ENCODE measurements at places on chromosomes 11 and 22.
A peak's percentile ranks its signal among the peaks of the same experiment; 100 is the strongest.

DNA sequence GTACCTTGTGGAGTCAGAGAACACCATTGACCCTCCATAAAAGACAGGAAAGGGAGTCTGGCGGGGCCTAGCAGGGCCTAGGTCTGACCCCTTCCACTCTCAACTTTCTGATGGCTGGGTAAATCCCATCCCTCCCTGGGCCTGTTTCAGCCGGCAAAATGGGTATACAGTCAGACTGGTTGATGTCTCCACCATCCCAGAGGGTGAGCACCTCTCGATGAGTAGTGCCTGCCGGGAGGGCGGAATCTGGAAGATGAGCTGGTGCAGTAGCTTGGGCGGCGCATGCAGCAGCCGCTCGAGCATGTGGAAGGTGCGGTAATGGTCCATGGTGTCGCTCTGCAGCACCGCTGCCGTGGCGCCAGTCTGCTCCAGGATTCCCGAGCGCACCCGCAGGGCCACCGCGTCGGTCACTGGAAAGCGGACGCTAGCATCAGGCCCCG is 528 bp downstream of the FIBP start:
- DNase-seq, result no peak

GRCh38 chr11:71055925-71056324 is 196.5 kb downstream of the SHANK2 start:
- no peak for DNase-seq

DNA sequence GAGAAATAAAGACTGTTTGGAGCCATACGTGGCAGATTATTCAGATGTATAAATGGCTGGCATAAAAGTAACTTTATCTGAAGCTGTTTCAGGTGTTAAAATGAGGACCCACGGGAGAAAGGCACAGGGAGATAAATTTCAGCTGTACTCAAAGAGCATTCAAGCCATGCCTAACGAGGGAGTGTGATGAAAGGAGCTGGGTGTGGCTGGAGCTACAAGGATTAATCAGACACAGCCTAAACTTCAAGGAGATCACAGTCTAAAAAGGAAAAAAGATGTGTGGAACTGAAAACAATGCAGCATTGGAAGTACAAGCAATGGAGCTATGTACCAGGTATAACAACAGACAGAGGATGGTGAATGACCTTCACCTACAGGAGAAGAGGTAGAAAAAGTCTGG is 120.8 kb upstream of the APOA1 start:
- DNase-seq, result no peak

DNA sequence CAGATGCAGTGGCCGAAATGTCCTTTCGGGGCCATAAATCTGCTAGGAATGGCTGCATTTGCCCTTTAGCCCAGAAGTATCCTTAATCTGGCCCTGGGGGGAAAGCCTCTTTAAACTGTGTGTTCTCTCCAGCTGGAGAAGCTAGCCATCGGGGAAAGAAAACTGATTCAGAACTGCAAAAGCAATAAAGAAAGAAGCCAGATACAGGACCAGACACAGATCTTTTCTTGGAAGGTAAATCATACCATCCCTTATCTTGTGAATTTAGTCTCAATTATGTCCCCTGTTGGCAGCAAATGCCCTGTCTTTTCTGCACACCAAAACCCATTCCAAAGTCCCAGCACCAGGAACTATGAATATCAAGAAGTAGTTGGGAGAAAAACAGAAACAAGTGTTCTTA is 25.6 kb downstream of the PC start:
- no peak for DNase-seq

DNA sequence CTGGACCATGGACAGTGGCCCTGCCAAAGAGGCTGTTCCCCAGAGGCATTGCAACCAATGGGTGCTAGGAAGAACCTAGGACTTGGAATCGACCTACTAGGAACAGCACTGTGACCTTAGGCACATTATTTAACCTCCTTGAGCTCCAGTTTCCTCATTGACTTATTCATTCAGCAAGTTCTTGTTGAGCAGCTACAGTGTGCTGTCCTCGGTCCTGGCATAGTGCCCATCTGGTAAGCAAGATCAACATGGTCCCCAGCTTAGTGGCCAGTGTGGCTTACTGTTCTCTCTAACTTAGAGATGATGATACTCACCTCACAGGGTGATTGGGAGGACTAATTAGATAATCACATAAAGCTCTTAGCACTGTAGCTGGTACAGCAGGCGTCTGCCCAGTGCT is 8.2 kb downstream of the ABCG4 start:
- no peak for DNase-seq

GRCh38 chr11:15483205-15483604 is 368.5 kb downstream of the INSC start:
- DNase-seq, result no peak

DNA sequence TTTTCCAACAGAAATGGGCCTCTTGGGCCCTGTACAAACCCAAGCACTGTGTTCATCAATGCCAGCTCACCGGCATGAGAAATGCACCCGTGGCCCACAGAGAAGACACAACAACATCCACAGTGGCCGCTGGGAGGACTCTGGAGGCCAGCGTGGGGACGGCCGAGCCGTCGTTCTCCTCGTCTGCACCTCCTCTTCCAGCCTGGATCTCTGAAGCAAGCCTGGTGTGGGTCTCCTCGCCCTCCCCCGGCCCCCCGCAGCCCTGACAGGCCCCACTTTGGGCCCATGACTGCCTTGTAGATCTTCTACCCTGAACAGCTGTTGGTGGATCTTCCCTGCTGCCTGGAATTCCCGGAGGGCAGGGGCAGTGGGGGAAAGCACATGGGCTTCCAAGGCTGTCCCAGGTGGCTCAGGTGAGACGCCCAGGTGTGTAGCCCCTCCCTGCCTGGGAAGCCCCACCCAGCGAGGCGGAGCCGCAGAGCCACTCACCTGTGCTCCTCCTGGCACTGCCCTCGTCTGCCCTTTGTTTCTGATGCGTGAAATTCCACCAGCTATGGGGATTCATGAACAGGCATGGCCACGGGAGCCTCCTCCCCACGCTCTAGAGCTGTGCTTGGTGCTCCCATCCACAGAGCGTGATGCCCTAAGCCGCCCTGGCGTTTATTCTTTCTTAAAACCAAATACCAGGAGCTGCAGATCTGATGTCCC is 225.9 kb downstream of the BRD1 start:
- no peak for DNase-seq

GRCh38 chr11:71144736-71145135 is 107.6 kb downstream of the SHANK2 start:
- no peak for DNase-seq

DNA sequence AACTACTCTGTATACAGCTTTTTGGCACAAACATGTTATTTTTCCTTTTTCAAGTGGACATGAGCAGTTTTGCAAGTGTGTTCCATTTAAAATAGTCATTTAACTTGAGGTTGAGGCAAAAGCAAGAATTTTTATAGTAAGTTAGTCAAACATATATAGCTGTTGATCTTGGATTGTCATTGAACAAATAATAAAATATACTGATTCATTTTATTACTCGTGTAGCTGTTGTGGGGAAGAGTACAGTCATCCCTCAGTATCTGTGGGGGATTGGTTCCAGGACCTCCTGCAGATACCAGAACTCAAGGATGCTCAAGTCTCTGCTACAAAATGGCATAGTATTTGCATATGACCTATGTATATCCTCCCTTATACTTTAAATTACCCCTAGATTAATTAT is 45.3 kb downstream of the EXT2 start:
- no peak for DNase-seq

GRCh38 chr11:63737718-63738117 is 30.9 kb downstream of the ZFTA start:
- DNase-seq, result no peak

- DNase-seq, result peak; percentile 50
These were observed 43.2 kb upstream of the VPREB1 start for GRCh38 chr22:22201185-22201929.

DNA sequence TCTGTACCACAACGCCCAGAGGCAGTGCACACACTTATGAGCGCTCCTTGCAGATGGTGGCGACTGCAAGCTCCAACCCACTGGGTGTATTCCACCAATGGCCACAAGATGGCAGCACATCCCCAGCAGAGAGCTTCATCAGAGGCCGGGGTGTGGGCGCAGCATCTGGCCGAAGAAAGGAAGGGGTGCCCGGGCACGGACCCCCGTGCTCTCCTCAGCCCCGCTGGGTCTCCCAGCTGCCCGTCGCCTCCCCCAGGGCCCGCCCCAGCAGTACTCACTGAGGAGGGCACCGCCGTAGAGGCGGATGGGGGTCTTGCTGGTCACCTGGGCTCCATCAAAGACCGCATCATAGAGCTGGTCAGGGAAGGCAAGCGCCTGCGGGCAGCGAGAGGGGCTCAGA is 14.2 kb downstream of the TP53I11 start:
- DNase-seq, result peak; percentile 80

DNA sequence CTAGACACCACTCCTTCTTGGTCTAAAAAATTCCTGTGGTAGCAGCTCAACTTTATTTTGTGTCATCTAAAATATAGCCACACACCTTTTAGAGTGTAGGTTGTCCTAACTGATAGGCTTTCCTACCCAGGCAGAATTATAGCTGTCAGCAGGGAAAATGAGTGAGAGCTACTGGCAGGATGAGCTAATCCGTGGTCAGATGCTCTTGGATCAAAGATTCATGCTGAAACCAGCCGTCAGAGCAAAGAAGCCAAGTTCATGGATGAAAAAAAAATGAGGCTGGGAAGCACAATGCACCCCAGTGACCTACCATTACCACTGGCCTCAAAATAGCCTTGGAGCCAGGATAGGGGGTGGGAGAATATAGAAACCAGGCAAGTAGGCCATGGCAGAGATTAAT is 113.1 kb upstream of the BLID start:
- DNase-seq, result no peak

DNA sequence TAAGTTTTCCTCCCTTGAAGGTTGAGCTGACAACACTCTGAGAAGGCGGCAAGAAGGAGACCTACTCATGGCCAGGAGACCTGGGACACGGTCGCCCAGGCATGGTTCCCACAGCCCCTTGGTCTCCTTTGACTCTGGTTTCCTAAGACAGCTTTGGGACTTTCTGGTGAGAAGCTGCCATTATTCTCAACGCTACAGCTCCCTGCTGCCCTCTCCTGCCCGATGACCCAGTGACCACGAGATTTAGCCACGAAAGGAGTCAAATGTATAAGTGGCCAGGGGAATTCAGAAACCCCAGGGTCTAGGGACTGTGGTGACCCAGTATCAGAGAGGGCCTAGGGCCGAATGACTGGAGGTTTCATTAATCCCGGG is 699 bp upstream of the SDF2L1 start:
- no peak for DNase-seq

DNA sequence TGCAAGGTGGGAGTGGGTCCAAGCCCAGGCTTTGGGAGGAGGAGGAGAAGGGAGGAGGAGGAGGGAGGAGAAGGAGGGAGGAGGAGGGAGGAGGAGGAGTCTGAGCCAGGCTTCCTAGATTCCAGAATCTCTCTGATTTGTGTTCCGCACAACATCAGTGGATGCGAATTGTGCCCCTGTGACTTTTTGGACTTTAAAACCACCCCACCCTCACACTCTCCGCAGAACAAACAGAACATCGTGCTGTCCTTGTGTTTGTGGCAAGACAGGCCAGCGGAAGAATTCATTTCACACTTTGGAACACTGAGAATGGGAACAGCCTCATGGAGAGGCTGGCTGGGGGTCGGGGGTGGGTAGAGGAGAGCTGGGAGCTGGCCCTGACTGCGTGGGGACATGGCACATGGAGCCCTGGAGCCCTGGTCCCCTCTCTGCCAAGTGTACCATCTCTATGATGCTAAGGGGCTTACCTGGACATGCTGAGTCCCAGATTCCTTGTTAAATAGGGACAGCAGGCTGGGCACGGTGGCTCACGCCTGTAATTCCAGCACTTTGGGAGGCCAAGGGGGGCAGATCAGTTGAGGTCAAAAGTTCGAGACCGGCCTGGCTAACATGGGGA is 16.4 kb upstream of the SHANK2 start:
- no peak for DNase-seq

GRCh38 chr11:111836721-111837120 is 34.7 kb downstream of the ALG9 start:
- DNase-seq, result no peak

DNA sequence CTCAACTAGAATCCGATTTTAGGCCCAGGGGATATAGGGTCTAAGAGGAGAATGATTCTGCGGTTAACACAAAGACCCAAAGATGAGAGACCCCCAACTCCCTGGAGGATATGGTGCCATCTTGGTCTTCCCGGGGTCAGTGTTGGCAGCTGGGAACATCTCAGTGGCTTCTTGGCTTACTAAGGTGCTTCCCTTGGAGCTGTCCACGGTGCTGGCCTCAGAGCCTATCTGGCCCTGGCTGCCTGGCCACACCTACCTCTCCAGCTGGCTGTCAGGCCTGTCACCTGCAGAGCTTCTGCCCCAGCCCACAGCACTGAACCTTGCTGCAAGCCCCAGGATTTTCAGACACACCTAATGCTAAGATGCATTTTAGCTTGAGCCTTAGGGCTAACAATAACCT is 70.7 kb upstream of the THY1 start:
- DNase-seq, result no peak

GRCh38 chr11:32447252-32447651 is 11.9 kb upstream of the WT1 start:
- no peak for DNase-seq

DNA sequence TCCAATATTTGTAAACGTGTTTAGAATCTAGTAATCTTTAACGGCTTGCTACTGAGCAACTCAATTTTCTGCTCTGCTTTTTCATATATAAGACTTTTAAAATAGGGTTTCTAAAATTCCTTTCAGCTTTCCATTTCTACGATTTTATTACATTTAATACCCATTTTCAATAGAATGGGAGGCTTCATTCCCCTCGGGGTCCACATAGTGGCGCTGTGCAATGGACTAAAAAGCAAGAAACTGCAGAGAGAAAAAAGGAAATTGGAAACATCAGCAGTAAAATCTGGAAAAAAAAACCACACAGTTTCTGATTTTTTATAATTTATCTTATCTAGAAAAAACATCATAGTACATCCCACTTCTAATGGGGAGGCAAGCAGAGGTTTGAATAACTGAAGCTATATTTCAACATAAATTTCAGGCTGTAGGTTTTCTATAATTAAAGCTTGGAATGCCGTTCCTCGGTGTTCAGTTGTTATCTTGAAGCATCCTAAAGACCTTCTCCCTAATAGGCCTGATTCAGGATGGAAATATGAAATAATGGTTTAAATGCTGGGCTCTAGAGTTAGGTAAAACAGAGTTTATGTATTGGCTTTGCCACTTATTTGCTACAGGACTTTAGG is 18.7 kb upstream of the JHY start:
- DNase-seq, result peak; percentile 26

DNA sequence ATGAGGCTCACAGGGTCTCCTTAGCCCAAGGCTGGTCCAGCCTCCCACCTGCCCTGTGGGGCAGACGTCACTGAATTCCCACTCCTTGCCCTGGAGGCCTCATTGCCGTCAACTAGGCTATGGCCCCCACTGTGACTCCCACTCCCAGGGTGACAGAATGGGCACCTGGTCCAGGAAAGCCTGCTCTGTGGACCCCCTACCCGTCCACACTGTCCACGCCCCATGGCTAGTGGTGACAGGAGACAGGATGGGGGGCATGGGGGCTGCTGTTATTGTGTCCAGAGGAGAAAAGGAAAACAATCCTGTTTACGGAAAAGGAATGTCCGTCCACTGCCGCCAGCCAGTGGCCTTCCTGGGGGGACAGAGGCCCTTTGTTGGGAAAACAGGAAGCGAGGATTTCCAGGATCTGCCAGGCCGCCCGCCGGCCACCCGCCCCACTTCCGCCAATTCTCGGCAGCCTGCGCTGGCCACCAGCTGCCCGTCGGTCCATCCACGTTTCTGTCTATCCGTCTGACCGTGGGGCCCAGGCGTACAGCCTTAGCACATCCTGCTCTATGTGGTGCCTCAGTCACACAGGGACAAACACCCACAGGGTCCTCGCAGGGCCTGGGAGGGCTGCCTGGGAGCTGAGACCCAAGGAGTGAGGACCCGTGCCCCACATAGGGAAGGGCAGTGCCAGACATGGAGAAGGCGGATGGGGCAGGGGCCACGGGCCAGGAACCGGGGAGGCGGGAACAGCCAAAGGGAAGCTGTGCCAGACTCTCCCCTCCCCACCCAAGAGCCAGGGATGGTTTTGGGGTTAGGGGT is 19.5 kb downstream of the CRELD2 start:
- no peak for DNase-seq

All from activated CD4-positive, alpha-beta T cell treated with anti-CD3 and anti-CD28 coated beads, Interleukin-2, amount 50 U/mL, for 24 hours (primary cell).